Forelimb muscle (tissue), 1 donor: ENCODE measurements at places on chromosomes 7 and 10. TPM values are rescaled to one million over a fixed set of nuclear protein-coding genes. Genes with fewer than 3 reads are reported as not detected.

The STMP1 gene
- 45.6 TPM for polyA plus RNA-seq

The GSAP gene
- 5.6 TPM for polyA plus RNA-seq

The OR2A5 gene
- not detected for polyA plus RNA-seq

The TLL2 gene
- 2.1 TPM for polyA plus RNA-seq

The WDR86 gene
- 6.6 TPM for polyA plus RNA-seq

The PARG gene
- polyA plus RNA-seq = 19.7 TPM

The PAX4 gene
- not detected for polyA plus RNA-seq

The C10orf62 gene
- polyA plus RNA-seq = 0.11 TPM

The GAD2 gene
- 0.15 TPM for polyA plus RNA-seq

The TLX1 gene
- not detected for polyA plus RNA-seq

The EFCAB10 gene
- 1.4 TPM for polyA plus RNA-seq

GRCh38 chr7:930975-931758 is 23.3 kb downstream of the ADAP1 start:
- DNase-seq = no peak

DNA sequence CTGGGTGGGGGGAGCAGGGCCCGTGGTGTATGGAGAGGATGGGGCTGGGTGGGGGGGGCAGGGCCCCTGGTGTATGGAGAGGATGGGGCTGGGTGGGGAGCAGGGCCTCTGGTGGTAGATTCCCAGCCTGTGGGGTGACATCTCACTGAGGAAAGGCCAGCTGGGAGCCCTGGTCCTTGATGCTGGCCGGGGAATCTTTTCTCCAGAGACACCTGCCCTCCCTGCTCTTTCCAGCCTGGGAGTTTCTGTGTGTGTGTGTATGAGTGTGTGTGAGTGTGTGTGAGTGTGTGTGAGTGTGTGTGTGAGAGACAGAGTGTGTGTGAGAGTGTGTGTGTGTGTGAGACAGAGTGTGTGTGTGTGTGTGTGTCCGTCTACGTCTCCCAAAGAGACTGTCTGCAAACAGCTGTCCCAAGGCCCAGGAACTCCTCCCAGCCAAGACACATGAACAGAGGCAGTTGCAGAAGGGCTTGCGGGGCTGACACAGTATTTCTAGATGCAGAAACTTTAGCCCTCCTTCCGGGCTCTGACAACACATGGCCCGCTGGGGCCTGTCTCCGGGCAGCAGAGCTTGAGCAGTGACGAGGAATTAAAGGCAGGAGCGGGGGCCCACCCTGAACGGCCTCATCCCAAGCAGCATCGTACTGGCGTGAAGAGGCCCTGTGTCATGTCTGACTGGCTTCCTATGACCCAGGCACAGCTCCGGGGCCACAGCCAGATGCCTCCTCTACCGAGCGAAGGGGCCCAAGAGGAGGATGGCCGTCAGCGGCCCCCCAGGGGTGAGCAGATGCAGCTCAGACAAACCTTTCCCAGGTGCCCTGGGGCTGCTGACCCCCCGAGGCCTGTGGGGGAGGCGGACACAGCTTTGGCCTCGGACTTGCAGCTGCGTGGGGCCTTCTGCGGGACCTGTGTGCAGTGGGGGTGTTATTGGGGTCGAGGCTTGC is 24.3 kb downstream of the FAM20C start:
- peak; percentile 72 for DNase-seq

GRCh38 chr7:80151274-80151665 is 16.6 kb downstream of the GNAI1 start:
- no peak for DNase-seq

- no peak for DNase-seq
Measured at GRCh38 chr10:86360657-86361056, 5.9 kb downstream of the GRID1 start.

DNA sequence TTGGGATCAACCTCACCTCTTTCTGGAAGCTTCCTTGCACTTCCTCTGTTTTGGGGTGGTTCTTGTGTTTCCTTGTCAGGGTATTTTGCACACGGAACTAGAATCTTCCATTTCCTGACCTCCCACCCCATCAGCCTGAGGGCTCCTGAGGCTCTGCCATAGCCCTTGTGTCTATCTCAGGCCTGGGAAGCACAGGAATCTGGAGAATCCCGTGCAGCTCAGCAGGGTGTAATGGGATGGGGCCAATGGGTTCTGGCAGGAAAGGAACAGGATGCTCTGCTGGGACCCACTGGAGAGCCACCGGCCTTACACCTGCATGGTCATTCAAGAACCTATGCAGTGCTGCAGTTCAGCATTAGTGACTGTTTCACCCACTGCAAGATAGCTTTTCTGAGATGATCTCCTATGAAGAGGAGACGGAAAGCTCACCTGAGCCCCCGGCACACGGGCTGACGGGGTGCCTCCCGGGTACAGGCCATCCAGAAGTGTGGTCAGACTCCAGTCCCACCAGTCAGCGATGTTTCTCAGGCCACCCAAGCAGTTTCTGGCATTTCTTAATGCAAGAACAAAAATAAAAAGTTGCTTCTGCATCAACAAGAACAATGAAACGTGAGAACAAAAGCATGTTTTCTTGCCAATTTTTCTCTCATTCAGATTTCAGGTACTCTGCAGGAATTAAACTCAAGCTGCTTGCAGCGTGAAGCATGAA is 133.2 kb downstream of the PKD1L1 start:
- no peak for DNase-seq

GRCh38 chr10:89114846-89115625 is 92.1 kb downstream of the CH25H start:
- no peak for DNase-seq

- no peak for DNase-seq
Measured at GRCh38 chr7:73809467-73809951, 21.3 kb upstream of the CLDN4 start.

DNA sequence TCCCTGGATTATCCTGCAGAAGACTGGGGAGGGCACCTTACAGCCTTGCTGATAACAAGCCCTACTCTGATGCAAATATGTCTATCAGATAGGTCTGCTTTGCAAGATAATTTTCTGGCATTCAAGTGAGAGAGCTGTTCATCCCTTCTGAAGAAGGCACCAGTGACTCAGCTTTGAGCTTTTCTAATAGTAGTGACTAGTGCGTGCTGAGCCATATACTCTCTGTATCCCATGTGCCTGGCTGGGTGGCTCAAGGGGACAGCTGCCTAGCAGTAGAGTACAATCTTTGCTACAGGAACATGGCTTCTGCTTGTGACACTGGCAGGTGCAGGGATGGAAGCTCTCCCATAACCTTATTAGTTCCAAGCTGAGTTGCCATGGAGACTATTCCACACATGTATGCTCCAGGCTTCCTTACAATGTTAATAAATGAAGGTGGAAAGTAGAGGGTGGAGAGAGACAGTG is 35.0 kb upstream of the ABCB4 start:
- DNase-seq = peak; percentile 44

DNA sequence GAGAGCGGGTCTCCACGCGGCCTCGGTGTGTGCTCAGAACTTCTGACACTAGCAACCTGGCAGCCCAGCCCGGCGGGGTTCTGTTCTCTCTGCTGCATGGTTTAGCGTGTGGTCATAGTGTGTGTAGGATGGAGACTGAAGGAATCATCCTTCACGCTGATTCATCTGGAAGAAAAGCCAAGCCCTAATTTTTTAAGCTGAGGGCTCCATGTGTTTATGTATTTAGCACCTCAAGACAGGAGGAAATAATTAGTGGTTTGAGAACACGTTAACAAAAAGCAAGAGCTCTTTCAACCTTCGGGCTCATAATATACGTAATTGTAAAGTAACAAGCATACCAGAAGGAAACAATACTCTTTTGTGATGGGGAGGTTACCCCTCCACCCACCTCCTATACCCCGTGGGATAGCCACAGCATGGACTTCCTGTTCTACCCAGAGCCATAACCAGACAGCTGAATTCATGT is 504.6 kb upstream of the MKI67 start:
- DNase-seq = no peak

DNA sequence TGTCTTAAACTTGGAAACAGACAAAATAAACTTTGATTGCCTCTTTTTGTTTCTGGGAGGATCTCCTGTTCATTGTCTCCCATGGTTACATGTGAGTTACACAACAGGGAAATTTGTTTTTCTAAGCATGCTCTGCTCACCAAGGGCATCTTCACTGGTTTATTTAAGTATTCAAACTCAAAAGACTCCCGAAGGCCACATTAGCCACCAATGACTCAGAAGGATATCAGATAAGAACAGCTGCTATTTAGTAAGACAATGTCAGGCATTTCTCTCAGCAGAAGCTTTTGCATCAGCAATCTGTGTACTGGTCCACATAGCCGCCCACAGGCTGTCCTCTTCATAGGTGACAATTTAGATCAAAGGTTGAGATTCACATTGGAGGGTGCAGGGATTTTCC is 19.3 kb downstream of the OR6B1 start:
- DNase-seq = no peak

- no peak for DNase-seq
Measured at GRCh38 chr7:8277394-8277982, 15.5 kb upstream of the ICA1 start.

DNA sequence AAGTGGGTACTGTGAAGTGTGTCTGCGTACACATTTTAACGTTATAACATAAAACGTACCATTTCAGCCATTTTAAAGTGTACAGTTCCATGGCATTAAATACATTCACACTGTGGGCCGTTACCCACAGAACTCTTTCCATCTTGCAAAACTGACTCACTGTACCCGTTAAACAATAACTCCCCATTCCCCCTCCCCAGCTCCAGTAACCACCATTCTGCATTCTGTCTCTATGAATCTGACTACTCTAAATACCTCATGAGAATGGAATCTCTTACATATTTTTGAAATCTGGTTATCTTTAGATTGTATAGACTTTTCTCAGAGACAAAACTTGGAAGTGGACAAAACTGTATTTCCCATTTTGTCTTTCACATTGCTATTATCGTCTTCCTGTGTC is 9.3 kb downstream of the ARL3 start:
- no peak for DNase-seq

DNA sequence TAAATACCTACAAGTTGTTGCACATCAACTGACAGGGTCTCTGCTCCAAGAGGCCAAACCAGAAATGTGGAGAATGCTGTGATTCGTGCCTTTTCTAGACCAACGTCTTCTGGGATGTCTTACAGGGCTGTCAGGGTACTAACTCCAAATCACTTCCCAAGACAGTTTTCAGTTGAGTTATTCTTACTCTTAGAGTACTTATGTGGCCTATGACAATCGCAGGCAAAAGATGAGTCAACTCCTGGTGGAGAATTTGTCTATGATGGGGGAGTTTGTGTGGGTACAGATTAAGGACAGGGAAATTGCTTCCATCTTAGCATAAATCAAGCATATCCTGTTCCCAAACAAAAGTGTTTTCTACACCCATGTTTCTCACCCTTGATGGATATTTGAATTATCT is 734.8 kb downstream of the TNS3 start:
- no peak for DNase-seq

- no peak for DNase-seq
Measured at GRCh38 chr7:151762583-151763245, 114.2 kb downstream of the PRKAG2 start.

- no peak for DNase-seq
Measured at GRCh38 chr10:3961082-3961481, 176.1 kb upstream of the KLF6 start.

- DNase-seq = peak; percentile 65
Measured at GRCh38 chr10:75836064-75836463, 404.6 kb downstream of the LRMDA start.

GRCh38 chr10:77173615-77174461 is 463.8 kb downstream of the KCNMA1 start:
- peak; percentile 50 for DNase-seq

DNA sequence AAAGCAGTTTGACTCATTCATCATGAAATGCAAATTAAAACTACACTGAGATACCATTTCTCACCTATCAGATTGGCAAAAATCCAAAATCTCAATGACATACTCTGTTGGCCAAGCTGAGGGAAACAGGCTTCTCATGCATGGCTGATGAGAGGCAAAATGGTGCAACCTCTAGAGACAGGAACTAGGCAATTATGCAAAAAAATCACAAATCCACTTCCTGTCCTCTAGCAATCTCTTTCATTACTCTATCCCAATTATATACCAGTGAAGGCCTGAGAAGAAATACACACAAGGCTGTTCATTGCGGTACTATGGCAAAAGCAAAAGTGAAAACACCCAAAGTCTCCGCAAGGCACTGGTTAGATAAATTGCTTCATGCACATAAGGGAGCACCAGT is 25.9 kb upstream of the PTPRN2 start:
- no peak for DNase-seq

GRCh38 chr7:113763226-113763625 is 155.6 kb downstream of the PPP1R3A start:
- no peak for DNase-seq

GRCh38 chr7:7737674-7738073 is 19.3 kb upstream of the RPA3 start:
- DNase-seq = no peak

DNA sequence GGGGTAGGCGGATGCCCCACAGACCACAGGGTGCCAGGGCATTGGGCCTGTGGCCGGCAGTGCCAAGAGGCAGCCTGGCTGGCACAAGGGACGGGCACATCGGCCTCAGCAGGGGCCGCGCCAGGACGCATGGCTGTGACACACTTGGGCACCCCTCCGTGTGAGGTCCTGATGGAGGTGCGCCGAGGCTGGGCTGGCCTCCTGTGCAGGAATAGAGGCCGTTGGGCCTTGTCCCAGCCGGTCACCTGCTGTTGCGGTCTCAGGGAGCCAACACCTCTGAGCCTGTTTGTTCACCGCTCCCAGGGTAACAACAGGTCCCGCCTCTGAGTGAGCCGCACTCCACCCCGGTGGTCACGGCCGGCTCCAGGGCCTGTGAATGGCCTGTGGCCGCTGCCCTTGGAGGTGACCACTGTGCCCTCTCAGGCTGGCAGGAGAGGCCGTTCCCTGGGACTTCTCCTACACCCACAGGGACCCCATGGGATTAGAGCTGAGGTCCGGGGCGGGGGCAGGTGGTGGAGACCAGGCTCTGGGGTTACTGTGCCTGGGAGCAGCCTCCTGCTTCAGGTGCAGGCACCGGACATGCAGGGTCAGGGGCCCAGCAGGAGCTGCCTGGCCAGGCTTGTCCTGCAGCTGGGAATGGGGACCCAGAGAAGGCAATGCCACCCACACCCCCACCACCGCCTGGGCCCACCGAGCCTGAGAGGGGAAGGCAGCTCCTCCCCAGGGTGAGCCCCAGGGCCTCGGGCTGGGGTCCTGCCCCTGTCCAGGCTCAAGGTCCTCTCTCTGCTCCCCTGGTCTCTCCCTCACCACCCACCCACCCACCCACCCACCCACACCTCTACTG is 12.0 kb downstream of the PWWP2B start:
- no peak for DNase-seq

GRCh38 chr10:43939939-43940820 is 291.5 kb upstream of the ZNF32 start:
- DNase-seq = peak; percentile 5

DNA sequence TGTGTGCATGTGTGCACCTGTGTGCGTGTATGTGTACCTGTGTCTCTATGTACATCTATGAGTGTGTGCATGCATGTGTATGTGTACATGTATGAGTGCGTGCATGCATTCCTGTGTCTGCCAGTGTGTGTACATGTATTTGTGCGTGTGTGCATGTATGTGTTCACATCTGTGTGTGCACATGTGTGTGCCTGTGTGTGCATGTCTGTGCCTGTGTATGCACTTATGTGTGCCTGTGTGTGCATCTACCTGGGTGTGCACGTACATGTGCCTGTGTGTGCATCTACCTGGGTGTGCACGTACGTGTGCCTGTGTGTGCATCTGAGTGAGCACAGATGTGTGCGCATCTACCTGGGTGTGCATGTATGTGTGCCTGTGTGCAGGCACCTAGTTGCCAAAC is 102.2 kb upstream of the DIP2C start:
- no peak for DNase-seq
